ENCODE measurements at places on chromosomes 7 and 10.
A peak's percentile ranks its signal among the peaks of the same experiment; 100 is the strongest.

DNA sequence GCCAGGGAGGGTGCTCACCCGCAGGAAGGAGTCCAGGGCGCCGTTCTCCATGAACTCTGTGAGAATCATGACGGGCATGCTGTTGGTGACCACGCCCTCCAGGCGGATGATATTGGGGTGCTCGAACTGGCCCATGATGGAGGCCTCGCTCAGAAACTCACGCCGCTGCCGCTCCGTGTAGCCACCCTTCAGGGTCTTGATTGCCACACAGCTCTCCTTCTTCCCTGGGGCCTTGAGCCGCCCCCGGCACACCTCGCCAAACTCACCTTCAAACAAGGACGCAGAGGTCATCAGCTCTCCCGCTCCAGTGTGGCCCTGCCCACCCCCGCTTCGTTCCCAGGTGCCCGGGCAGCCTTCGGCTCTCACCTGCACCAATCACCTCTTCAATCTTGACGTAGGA is 14.6 kb downstream of the EPHB4 start:
- no peak for DNase-seq

DNA sequence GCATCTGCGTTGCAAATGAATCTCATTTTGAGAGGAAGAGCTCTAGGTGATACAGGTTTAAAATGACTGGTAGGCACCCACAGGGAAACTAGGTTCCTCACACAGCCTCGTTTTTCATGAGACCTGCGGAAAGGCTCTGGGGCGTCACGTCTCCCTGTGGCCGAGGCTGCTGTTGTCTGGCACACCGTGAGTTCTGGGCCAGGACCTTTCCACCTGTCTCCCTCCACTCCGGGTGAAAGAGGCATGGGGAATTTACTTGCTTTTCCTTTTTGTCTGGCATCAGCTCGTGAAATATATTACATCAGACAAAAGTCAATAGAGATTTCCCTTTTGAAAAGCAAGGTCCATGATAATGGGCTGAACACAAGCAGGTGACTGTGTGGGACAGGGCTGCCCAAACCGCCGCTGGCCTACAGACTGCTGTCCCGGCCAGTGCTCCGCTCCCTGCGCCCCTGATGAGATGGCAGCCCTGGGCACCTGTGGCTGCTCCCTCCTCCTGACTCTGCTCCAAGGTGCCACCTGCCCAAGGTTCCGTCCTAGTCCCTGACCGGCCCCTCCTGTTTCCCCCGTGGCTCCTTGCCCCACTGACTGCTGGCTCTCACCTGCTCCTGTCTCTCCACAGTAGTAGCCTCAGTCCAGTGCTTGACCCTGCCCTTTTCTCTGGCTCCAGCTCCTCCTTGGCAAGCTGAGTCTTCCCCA is 109.6 kb downstream of the NKX6-2 start:
- DNase-seq, result no peak

- DNase-seq, result no peak
These were observed 120.3 kb upstream of the PTPRZ1 start for GRCh38 chr7:121752706-121753105.

GRCh38 chr7:125847055-125847454 is 917.4 kb upstream of the POT1 start:
- DNase-seq, result no peak

GRCh38 chr10:70940834-70941568 is 52.6 kb upstream of the PCBD1 start:
- no peak for DNase-seq

DNA sequence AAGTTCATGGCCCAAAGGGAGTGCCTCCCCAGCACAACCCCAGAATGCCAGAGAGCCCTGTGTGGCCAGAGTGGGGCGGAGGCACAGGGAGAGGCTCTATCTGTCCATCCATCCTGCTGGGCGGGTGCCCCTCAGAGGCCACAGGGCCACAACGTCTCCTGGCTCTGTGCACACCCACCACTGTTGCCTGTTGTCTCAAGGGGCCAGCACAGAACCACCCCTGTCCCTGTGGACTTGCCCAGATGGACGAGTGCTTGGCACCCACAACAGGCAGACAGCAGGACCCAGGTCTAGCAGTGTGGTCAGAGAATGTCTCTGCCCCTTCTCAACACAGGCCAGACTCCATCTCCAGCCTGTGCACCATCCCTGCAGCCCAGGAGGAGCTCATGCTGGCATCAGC is 92.8 kb downstream of the PAXIP1 start:
- DNase-seq, result no peak

DNA sequence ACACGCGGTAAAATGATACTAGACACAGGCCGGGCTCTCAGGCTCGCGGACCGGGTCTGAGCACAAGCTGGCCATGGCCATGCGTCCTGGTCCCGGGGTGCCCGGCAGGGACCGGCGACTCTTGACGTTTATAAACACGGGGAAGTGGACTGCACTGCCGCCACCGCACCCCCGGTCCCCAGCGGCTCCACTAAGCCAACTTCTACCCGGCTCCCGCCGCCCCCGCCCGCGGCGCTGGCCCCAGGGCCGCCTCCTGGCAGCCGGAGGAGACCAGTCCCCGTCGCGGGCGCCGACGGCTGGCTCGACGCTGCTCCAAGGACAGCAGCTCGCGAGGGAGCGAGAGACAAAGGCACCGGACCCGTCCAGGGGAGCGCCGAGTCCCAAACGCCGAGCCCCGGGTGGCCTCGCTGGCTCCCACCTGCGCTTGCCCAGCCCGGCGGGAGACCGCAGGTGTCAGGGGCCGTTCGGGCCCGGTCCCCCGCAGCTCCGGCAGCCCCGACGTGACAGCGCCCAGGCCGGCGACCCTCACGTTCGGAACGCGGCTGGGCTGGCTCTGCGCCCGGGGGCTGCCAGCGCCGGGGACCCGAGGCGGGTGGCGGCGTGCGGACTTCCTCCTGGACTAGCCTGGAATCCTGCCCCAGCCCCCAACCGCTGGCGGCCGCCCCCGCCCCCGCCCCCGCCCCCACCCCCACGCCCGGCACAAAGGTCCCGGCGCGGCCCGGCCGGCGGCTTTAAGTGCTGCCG is 517 bp downstream of the ITGB1 start:
- no peak for DNase-seq

DNA sequence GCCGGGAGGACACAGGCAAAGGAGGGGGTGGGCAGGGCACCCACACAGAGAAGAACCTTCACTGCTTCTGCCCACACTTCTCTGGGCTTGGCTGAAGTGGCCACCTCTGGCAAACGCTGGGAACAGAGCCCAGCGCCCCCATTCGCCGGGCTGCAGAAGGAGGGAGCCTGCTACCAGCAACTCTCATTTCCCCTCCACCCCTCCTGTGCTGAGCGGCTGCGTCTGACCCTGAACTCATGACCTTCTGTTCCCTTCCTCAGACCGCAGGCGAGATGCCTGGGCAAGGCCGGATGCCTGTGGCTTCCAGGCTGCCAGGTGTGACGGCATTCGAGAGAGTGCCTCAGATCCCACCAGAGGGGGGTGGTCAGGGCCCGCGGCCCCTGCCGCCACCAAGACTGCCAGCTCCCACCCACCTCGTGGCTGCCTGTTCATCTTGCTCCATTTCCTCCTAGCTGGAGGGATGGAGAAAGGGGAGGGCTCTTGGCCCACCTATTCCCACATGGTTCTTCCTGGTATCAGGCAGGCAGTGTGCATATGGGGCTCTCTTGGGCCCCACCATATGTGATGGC is 19.8 kb downstream of the DNAJB12 start:
- DNase-seq, result peak; percentile 73

GRCh38 chr10:71232089-71232998 is 20.0 kb downstream of the UNC5B start:
- DNase-seq, result no peak

DNA sequence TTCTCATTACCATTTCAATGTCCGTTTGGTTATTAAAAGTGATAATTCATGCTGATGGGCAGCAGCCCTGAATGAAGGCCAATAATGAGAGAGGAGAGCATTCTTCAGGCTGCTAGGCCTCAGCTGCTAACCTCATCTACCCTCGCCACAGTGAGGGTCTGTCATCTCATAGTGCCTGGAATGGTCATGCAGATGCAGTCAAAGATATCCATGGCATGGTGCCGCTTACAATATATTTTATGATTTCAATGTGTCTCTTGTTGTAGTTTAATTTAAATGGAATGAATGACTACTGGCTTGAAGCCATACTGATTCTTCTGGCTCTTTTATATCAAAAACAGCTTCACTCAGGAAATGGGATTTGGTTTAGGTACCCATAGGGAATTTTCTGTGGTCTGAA is 126.9 kb downstream of the SLC16A9 start:
- DNase-seq, result no peak

- DNase-seq, result peak; percentile 38
These were observed 961.0 kb downstream of the GATA3 start for GRCh38 chr10:9015447-9015846.

- no peak for DNase-seq
These were observed 2.9 kb upstream of the FGL2 start for GRCh38 chr7:77202481-77202976.

GRCh38 chr10:43229208-43230061 is 37.4 kb downstream of the RASGEF1A start:
- DNase-seq, result peak; percentile 43

DNA sequence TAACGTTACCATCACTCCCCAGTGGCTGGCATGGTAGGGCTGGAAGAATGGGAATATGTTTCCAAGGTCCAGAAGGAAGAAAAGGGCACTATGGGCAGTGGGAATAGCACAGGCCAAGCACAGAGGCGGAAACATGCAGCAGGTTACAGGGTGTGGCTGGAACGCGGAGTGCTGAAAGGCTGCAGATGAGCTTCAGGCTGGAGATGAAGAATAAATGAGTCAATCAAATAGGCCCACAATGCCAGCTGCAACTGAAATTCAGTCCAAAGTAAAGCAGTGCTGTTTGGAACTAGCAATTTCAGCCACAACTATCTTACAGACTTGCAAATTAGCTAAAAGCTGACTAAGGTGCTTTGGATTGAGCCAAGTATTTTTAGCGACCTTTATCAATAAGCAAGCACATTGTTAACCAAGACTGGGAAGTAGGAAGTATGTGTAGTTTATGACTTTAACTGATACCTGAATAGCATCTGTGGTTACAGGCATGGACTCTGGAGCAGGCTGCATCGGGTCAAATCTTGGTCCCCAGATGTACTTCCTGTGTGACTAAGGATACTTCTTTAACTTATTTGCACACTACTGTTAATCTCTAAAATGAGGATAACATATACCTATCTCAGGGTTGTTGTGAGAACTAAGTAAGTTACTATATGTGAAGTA is 77.5 kb upstream of the CTTNBP2 start:
- no peak for DNase-seq

DNA sequence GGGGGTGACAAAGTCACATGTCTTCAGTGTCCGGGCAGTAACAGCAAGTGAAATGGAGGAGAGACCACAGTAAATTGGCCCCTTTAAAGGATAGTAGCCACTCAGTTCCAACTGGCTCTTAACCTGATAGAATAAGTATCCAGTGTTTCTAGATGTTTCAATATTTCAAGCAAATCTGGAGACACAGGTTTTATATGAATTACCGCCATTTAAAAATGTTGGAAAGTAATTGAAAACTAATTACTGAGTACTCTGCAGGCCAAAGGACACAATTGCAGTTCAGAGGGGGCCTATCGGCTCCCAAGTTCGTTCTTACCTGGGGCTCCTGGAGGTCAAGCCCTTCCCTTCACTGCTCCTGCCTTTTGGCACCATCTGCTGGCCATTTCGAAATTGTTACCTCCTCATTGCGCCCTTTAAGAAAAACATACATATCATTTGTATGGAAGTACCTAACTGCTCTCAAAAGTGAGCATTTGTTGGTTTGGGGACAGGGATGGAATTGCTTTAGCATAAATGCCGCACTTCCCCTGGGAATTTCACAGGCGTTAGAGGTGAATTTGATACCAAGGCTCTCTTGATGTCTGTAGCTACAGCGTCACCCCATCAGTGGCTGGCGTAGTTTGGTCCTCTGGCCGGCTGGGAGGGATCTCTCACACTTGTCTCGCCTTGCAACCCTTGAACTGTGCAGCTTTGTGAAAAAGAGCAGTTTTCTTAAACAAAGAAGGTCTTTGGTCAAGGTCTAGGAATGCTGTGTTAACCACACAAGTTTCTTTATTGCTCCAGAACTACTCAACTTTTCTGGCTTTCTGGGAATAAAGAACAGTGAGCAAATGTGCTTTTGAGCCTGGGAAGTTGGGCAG is 220.0 kb downstream of the ARHGAP21 start:
- peak; percentile 13 for DNase-seq

GRCh38 chr10:122853665-122854313 is 8.1 kb upstream of the CUZD1 start:
- no peak for DNase-seq

- DNase-seq, result no peak
These were observed 50.2 kb downstream of the DOCK1 start for GRCh38 chr10:126955396-126955795.

GRCh38 chr7:132216847-132217525 is 359.3 kb downstream of the PLXNA4 start:
- DNase-seq, result no peak

DNA sequence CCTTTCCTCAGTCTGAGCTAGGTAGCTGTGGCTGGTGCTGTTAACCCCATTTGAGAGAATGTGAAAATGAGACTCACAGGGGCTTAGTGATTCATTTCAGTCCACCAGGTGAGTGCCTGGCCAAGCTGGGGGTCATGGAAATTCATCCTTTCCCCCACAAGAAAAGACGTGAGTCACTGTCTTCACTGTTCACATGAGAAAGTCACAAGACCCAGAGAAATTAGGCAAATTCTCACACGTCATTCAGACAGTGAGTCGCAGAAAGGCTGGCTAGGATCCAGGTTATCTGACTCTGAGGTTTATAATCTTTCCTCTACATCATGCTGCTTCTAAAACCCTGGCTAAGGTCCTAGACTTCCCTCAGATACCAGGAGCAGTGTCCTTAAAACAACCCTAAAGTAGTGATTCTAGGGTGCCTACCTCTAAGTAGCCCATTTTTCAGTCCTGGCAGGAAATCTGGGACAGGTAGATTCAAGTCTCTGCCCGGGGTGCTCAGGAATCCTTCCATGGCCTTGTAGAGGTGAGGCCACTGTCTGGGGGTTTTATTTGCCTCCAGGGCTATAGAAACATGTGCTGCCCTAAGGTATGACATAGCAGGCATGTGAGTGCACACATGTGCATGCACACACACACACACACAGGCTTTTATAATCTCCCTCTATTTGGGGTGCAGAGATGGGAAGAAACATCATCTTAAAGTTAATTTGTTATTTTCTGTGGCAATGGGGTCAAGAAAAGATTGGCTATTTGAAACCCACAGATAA is 427.9 kb upstream of the CELF2 start:
- no peak for DNase-seq

DNA sequence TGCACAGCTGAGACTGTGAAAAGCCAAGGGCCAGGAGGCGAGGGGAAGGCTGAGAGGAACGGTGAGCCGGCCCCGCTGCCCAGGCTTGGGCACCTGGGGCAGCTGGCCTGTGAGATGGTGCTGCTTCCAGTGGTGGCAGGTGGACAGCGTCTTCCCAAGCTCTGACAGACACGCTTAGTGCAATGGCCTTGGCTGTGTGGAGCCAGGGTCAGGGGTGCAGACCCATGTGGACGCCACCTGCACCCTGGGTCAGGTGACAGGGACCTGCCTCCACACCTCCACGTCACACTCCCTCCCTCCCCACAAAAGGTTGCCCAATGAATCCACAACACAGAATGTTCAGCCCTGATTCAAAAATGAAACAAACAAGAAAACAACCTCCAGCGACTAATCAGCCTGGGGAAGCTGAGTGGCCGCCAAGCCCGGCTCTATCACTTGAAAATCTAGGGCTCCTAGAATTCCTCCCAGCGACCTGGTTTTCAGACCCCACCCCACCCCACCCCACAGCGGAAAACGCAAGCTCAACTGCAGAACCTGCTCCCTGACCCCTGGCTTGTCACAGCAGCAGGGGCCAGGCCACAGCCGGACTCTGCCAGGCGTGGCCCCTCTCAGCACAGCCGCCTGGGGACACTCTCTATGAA is 54.3 kb downstream of the PRKAG2 start:
- no peak for DNase-seq
